ENCODE measurements at places on chromosomes 6 and 20. TPM values are rescaled to one million over a fixed set of nuclear protein-coding genes. Genes with fewer than 3 reads are reported as not detected.

CCR6 gene
- total RNA-seq: not detected

CLVS2 gene
- under 0.01 TPM for total RNA-seq

DZANK1 gene
- 0.85 TPM for total RNA-seq

CALHM4 gene
- total RNA-seq: not detected

LAMP5 gene
- under 0.01 TPM for total RNA-seq

MEI4 gene
- total RNA-seq: not detected

PHACTR2 gene
- 48.2 TPM for total RNA-seq

MUC22 gene
- not detected for total RNA-seq

TMEM239 gene
- total RNA-seq: not detected

ZNF391 gene
- total RNA-seq: 0.92 TPM

EGFL8 gene
- 0.57 TPM for total RNA-seq

KCNS1 gene
- 0.14 TPM for total RNA-seq

TFAP2D gene
- not detected for total RNA-seq

OPRM1 gene
- not detected for total RNA-seq

OR2H1 gene
- total RNA-seq: 0.14 TPM

SEL1L2 gene
- not detected for total RNA-seq

SPATA2 gene
- 0.83 TPM for total RNA-seq

SLCO4A1 gene
- 0.09 TPM for total RNA-seq

RBBP8NL gene
- total RNA-seq: not detected

CDH4 gene
- 0.18 TPM for total RNA-seq

STMN3 gene
- total RNA-seq: 2.3 TPM

C20orf141 gene
- total RNA-seq: 0.37 TPM

THBS2 gene
- 1,330 TPM for total RNA-seq

OVOL2 gene
- total RNA-seq: not detected

RBPJL gene
- total RNA-seq: not detected

PSORS1C1 gene
- 1.7 TPM for total RNA-seq

BMP6 gene
- 70.7 TPM for total RNA-seq

OR2B2 gene
- total RNA-seq: not detected

DLK2 gene
- 0.28 TPM for total RNA-seq

JPH2 gene
- 0.43 TPM for total RNA-seq

FOXS1 gene
- total RNA-seq: not detected

SSTR4 gene
- not detected for total RNA-seq

TRIM15 gene
- total RNA-seq: not detected

FAM83C gene
- total RNA-seq: not detected

RPL10A gene
- total RNA-seq: 2,520 TPM

SIRPB1 gene
- total RNA-seq: 0.71 TPM

SLC25A27 gene
- total RNA-seq: 16.1 TPM

NELFCD gene
- total RNA-seq: 49.2 TPM

FOXF2 gene
- total RNA-seq: 3.8 TPM

TCP1 gene
- total RNA-seq: 153 TPM

BTNL2 gene
- not detected for total RNA-seq

FANCE gene
- total RNA-seq: 3.7 TPM

ARFGEF3 gene
- under 0.01 TPM for total RNA-seq

NXT1 gene
- 12.7 TPM for total RNA-seq

COL9A1 gene
- not detected for total RNA-seq

WFDC10B gene
- 0.14 TPM for total RNA-seq

SLC22A2 gene
- total RNA-seq: not detected

TXLNB gene
- total RNA-seq: 0.46 TPM

SPEF1 gene
- total RNA-seq: 0.14 TPM

TREML1 gene
- not detected for total RNA-seq

SFT2D1 gene
- 44.4 TPM for total RNA-seq

QKI gene
- total RNA-seq: 79.8 TPM

HTR1B gene
- not detected for total RNA-seq

NOX3 gene
- not detected for total RNA-seq

NKX2-2 gene
- total RNA-seq: not detected

AKAP12 gene
- total RNA-seq: 67.4 TPM

C6orf163 gene
- total RNA-seq: 1.1 TPM

All from smooth muscle cell of bladder (primary cell).